ENCODE measurements at places on chromosomes 2 and 18. TPM values are rescaled to one million over a fixed set of nuclear protein-coding genes. Genes with fewer than 3 reads are reported as not detected.

DNA sequence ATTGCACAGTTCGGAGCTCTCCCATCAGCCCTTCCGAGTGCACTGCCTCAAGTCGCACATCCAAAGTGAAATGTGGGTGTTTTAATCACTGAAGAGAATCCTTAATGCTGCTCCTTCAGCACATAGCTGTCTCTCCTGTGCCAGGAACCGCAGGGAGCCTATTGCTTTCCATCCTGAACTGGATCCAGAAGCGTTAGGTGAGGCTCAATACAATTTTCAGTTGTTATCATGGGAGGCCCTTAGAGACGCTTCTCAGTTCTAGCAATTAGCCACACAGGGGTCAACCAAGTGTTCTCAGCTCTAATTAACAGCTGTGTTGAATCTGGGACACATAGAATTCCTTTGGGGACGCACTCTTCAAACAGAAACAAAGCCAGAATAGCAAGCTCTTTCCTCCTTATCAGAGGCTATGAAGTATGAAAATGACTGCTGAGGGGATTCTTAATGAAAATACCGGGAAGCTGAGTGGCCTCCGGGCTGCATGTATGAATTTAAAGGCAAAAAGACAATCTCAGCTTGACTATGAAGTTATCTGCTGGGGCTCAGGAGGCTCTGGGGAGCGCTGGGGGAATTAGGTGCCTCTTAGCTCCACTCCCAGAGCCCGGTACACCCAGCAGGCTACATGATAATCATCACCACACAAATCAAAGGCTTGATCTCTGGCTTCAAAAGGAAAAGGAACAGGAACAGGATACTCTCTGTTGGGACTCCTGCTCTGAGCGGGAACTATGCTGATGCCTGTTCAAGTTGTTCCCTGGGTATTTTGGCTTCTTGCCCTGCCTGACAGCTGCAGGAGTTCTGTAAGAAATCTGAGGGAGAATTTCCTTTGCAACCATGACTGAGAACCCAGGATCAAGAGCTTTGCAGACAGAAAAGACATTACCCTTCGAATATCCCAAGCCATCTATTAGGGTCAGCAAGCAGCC is 55.4 kb upstream of the NCOA1 start:
- DNase-seq: peak; percentile 100

GRCh38 chr2:204966245-204966644 is 421.0 kb downstream of the PARD3B start:
- no peak for DNase-seq

GRCh38 chr2:184814421-184814820 is 216.1 kb downstream of the ZNF804A start:
- DNase-seq: no peak

GRCh38 chr18:72530622-72531021 is 13.5 kb downstream of the CBLN2 start:
- peak; percentile 1 for DNase-seq

The TDRD15 gene
- total RNA-seq: 0.02 TPM
